Brain pericyte (primary cell): ENCODE measurements at places on chromosomes 16 and 17.

- no peak for DNase-seq
Observed at GRCh38 chr16:988471-989353, 7.1 kb downstream of the SOX8 start.

DNA sequence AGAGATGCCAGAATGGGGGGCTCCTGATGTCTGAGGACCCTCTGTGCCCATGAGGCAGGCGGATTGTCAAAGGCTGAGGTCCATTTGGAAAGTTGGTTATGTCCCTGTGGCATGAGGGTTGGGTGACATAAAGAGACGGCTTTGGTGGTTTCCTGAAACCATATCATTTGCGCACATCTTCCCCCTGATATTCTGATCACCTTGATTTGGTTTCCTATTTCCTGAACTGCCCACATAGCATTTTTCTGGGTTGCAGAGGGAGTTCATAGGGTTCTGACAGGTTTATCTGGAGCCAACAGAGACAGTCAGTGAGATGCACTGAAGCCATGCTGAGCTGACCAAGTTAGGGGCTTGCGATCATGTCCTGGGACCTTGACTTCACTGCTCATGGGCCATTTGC is 15.7 kb upstream of the RNF222 start:
- DNase-seq: no peak

- no peak for DNase-seq
Observed at GRCh38 chr17:29566473-29567303, at the start of gene ABHD15. ABHD15 (minus strand) TSS chr17:29567037; CDS start chr17:29566966, 71 bp downstream.

DNA sequence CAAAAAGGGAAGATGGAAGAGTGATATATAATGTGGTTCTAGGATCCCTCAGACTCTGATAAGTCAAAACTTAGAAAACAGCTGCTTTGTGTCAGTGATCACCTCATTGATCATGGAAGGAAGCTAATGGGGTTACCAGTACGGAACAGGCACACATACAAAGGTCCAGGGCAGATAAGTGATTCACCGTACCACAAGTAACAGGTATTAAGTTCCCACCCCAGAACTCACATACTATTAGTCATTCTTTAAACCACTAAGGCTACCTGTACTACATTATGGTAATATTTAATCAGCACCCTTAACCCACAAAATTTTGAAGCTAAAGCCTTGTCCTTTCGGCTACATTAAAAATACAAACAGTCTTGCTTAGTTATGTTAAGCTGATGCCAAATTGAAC is 17.4 kb downstream of the RNF43 start:
- DNase-seq: no peak

GRCh38 chr16:82088483-82088882 is 53.4 kb downstream of the HSD17B2 start:
- no peak for DNase-seq

DNA sequence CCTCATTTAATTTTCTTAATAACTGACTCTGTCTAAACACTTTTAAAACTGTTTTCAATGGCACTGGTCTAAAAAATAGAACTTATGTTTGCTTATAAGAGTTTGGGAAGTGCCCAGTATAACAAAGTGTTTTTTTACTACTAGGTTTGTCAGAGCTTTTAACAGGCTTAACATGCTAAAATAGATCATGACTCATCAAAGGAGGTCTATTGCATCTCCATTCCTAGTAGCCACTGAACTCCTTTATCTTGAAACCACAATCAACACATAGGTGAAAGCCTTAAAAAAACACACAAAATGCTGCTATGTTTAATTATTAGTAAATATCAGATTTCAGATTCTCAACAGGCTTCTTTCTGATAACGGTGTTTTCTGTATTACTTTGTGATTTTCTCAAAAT is 196.4 kb upstream of the KIF2B start:
- DNase-seq: no peak

- no peak for DNase-seq
Observed at GRCh38 chr16:29699324-29700219, 20.6 kb downstream of the QPRT start.

- no peak for DNase-seq
Observed at GRCh38 chr17:27976331-27976730, 66.1 kb upstream of the NLK start.

DNA sequence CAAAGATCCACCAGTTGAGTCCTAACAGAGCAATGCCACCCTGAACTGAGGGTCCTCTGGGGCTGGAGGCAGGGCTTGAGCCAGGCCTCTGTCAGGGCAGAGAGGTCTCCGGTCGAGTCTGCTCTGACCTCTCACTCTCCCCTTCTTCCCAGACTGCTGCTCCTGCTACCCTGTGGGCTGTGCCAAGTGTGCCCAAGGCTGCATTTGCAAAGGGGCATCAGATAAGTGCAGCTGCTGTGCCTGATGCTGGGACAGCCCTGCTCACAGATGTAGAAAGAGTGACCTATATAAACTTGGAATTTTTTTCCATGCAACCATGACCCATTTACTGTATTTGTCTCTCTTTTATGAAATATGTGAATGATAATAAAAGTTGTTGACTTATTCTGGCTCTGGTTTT is 2.4 kb upstream of the MT1B start:
- no peak for DNase-seq

DNA sequence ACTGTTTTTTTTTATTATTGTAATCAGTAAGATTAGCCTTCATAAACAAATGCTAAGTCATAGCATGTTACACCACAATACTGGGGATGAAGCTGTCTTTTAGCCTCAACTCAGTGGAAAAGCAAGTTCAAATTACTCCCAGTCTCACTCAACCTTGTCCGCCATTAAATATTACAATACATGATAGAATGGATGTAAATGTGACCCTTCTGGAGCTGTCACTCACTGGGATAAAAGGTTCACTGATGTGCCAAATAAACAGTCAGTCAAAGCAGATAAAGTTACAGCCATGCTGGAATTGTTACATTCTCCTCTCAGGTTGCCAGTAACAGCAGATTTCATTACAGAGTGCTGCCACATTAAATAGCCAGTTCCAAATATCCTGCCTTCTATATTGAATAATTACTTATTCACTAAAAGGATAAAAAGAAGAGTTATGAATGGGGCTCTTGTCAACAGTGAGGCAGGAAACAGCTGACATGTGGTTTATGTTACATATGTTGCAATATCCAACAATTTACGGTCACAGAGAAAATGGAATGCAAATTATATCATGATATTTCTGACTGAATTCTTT is 53.4 kb downstream of the BRIP1 start:
- no peak for DNase-seq

DNA sequence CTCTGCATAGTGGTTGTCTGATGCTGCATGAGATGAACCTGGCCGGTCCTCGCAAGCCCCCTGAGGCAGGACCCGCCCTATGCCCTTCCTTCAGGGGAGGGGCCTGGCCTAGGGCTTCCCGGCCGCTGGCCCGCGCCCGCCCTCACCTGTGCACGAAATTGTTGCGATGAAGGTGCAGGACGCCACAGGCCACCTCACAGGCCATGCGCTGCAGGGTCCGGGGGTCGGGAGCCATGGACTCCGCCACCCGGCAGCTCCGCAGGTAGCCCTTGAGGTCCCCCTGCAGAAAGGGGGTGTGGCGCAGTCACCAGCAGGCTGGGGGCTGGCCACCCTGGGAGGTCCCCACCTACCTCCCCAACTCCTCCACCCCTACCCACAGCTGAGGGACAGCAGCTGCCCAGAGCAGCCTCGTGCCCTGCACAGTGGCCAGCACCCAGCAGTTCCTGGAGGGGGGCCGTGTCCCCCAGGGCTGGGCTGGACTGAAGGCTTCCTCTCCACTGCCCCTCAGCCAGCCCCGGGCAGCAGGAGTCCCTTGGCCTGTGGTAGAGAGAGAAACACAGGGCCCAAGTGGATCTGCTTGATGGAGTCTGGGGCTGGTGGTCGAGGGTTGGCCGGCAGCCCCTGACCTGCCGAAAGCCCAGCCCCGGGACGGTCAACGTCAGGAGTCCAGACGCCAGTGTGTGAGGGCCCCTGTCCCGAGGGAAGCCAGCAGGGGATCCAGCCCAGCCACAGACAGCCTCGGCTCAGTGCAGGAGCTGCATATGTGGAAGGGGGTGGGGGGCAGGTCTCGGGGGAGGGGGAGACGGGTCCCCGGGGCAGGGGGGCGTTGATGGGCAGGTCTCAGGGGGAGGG is 38.8 kb upstream of the PVALEF start:
- no peak for DNase-seq

DNA sequence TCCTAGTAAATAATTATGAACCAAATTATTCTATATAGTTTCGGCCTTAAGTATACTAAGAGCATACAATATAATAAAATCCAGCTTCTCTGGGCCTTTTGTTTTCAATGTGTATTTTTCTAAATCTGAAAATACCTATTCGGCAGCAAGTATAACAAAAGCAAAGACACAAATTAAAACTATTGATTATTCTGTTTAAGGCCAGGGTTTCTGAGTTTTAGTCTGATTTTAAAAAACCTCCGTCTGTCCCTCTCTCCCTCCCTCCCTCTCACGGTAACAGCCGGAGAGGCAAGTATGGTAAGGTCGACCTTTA is 1.5 kb downstream of the TOB1 start:
- DNase-seq: no peak

GRCh38 chr16:83898463-83899271 is at the start of gene MLYCD:
MLYCD (plus strand) TSS chr16:83899115; CDS start chr16:83899145, 30 bp downstream.
- no peak for DNase-seq

GRCh38 chr16:69294051-69294450 is 17.1 kb upstream of the VPS4A start:
- no peak for DNase-seq

GRCh38 chr16:490768-491167 is 36.7 kb upstream of the CAPN15 start:
- no peak for DNase-seq

- no peak for DNase-seq
Observed at GRCh38 chr16:22299036-22299435, 1.8 kb downstream of the POLR3E start.

- no peak for DNase-seq
Observed at GRCh38 chr16:11053916-11054460, 109.6 kb downstream of the CLEC16A start.

GRCh38 chr16:67257486-67258160 is 8.8 kb downstream of the SLC9A5 start:
- DNase-seq: no peak

GRCh38 chr17:2295575-2295974 is 8.0 kb downstream of the SMG6 start:
- DNase-seq: no peak

DNA sequence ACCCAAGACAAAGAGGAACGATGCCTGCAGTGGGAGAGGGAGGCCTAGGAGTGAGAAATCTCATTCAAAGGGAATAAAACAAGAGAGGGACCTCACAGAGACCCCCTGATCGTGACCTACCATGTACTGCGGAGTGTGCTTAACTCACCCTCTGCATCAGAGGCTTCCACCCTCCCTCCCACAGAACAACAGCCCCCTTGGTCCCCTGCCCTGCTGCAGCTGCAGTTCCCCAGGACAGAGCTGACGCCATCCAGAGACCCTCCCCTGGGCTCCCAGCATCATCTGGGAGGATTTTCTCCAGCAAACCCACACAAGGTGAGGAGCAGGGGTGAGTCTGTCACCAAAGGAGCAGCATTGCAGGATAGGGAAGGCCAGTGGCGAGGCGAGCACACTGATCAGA is 39.8 kb downstream of the TLE7 start:
- no peak for DNase-seq

GRCh38 chr17:57708410-57708809 is 36.7 kb downstream of the CCDC182 start:
- DNase-seq: no peak

DNA sequence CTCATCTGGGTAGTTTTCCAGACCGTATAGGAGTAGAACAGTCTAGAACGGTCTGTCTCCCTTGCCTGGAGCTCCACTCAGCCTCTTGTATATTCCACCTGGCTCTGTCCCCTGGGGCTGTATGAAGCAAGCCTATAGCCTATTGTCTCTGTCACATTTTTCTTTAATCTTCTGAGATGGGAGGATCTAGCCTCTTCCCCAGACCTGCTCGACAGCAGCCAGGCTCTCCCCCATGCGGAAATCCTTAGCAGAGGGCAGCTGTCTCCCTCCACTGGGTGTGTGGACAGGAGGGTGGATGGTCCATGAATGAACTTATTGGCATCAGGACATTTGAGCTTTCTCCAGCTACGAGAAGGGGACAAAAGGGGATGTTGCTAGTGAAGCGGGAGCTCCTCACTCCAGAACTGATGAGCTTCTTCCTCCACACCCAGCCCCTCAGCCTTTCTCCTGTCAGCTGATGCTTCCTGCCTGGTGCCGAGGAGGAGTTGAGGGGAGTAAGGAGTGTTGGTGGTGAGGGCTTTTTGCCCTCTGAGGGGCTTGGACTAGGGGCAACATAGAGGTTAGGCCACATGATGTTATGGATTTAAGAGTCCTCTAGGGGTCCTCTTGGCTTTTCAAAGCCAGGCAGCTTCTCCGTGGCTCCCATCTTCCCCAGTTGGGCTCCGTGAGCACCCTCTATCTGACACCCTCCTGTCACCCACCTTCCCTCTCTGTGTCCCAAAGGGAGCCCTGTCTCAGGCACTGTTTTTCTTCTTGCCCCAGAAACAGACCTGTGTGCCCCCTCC is 28.0 kb downstream of the ARHGAP23 start:
- no peak for DNase-seq

DNA sequence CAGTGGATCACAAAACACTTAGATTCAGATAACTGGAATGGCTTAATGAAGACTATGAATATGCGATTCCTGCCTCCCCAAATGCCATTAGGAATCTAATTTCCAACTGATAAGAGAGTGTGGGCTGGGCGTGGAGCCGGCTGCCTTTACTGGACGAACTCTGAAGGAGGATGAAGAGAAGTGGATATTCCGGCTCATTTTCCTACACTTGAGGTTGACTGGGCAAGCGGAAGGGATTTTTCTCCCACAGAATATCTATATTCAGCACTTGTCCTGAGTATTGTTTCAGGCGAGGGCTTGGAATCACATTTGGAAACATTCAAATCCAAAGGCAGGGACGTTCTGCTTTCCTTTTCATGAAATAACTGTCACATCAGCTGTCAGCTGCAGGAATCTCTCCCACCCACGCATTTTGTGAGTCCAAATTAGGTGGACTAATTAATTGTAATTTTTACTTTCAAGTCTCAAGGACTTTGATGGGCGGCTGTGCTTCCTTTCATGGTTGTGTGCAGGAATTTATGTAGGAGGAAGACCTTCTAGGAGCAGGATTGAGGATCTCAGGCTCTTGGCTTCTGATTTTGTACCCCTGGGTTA is 138.5 kb downstream of the PITPNC1 start:
- no peak for DNase-seq

DNA sequence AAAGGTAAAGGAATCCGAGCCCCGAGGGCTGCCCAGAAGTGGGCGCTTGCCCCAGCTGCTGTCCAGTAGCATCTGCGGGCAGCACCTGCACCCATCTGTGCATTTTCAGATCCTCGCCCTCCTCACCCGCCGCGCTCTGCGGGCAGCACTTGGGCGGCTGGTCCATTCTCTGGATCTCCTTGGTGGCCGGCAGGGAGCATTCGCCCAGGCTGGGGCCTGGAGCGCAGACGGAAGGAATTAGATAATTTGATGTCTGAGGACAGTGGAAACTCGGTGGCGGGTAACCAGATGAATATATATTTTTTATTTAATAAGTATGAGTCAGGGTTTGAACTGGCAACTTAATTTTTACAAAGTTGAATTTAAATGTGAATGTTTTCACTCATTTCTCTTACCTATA is 88.5 kb downstream of the NPIPB11 start:
- DNase-seq: no peak

DNA sequence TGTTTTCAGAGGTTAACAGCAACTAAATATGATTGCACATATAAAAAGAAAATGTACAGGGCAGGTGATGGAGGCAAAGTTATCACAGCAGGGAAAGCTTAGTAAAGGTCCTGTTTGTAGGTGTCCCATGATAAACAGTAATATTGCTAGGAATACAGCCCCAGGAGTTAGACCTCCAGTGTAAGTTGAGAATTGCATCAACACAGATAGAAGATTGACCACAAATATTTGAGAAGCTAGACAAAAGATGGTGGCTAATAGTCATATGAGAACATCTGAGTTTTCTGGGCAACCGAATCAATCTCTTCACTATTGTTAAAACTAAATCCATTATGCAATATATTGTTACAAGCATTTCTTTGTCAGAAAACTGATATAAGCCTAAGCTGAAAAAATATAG is 152.6 kb downstream of the CDH11 start:
- no peak for DNase-seq
